ENCODE measurements at places on chromosomes 5 and 9. TPM values are rescaled to one million over a fixed set of nuclear protein-coding genes. Genes with fewer than 3 reads are reported as not detected.

Gene NDUFB6
- total RNA-seq, result 99.5 TPM

Gene ARHGEF28
- 26.6 TPM for total RNA-seq

Gene PTPRD
- total RNA-seq, result 1.1 TPM

Gene ZNF883
- total RNA-seq, result not detected

Gene KIF4B
- total RNA-seq, result not detected

Gene FOXD4
- not detected for total RNA-seq

- DNase-seq, result peak; percentile 16
These were observed 2.4 kb downstream of the MACIR start for GRCh38 chr5:103260951-103261350.

- no peak for DNase-seq
These were observed 122.8 kb downstream of the CAMK4 start for GRCh38 chr5:111347021-111347420.

- DNase-seq, result no peak
These were observed 16.2 kb upstream of the TPM2 start for GRCh38 chr9:35705836-35706430.

GRCh38 chr5:173201636-173202265 is 33.3 kb downstream of the NKX2-5 start:
- DNase-seq, result peak; percentile 59

GRCh38 chr5:121108725-121109124 is 644.6 kb downstream of the PRR16 start:
- DNase-seq, result peak; percentile 1

DNA sequence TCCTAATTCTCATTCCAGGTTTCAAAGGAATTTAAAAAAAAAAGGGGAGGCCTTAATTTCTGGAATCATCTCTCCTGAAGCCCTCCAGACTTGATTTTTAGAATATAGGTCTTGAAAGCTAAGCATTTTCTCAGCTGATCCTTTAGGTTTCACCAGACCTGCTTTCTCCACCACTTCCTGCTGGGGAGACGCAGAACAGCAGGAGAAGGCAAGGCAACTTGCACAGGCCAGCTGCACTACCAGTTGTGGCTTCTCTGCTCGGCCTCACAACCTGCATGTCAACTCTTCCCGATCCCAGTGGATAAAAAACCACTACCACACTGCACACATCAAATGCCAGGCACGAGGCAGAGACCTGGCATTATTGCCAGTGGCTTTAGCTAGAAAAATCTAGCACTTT is 119.8 kb downstream of the SIL1 start:
- no peak for DNase-seq

- DNase-seq, result no peak
These were observed 152.0 kb downstream of the GAPVD1 start for GRCh38 chr9:125413579-125413978.

DNA sequence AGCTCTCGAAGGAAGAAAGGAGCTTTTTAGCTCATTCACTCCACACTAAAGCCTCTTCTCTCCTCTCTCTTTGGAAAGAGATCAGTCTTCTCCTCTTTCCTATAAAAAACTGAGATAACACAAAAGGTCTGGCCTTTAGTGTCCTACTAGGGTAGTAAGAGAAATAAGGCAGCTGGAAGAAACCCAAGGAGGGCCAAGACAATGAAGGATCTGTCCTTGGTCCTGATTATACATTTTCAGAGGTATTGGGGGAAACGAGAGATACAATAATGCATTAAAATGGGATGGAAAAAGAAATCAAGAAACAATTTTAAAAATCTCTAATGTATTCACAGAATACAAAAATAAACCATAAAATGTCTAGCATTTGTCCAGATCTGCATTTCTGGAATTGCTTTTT is 184.0 kb downstream of the SLF1 start:
- no peak for DNase-seq

- DNase-seq, result no peak
These were observed 30.9 kb downstream of the CDO1 start for GRCh38 chr5:115785381-115786065.

DNA sequence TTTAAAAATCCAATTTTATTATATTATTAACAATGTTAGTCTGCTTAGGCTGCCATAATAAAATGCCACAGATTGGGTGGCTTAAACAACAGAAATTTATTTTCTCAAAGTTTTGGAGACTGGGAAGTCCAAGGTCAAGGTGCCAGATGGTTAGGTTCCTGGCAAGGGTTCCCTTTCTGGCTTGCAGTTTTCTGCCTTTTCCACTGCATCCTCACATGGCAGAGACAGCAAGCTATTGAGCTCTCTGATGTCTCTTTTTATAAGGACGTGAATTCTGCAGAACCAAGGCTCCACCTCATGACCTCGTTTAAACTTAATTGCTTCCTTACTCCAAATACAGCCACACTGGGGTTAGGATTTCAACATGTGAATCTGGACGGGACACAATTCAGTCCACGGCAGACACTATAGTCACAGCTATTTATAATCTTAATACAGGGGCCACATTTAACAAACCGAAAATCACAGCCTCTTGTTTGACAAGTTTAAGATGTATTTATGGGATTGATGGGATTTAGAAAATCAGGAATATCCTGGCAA is 174.9 kb upstream of the PUM3 start:
- DNase-seq, result no peak

DNA sequence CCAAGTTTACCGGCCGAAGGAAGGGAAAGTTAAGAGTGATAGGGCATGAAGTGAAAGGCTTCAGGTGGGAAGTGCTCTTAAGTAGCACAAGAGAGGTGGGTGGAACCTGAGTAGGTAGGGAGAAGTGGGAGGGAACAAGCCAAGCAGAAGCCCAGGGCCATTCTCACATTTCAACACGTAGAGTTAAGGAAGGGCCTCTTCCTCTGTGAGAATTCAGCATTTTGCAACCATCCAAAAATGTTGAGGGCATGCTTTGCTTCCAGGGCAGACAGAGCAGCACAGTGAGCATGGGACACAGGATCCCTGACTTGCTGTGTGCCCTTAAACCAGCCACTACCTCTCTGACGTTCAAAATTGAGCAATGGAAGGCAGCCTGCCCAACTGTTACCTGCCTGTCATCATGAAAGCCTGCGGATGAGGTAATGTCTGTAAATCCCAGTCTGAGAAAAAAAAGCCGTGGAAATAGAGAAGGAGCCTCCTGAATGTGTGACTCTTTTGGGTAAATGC is 3.3 kb downstream of the CYFIP2 start:
- DNase-seq, result no peak

GRCh38 chr5:135208903-135209721 is 175.1 kb upstream of the PITX1 start:
- peak; percentile 30 for DNase-seq

GRCh38 chr9:131010482-131011273 is 1.7 kb downstream of the LAMC3 start:
- DNase-seq, result no peak

DNA sequence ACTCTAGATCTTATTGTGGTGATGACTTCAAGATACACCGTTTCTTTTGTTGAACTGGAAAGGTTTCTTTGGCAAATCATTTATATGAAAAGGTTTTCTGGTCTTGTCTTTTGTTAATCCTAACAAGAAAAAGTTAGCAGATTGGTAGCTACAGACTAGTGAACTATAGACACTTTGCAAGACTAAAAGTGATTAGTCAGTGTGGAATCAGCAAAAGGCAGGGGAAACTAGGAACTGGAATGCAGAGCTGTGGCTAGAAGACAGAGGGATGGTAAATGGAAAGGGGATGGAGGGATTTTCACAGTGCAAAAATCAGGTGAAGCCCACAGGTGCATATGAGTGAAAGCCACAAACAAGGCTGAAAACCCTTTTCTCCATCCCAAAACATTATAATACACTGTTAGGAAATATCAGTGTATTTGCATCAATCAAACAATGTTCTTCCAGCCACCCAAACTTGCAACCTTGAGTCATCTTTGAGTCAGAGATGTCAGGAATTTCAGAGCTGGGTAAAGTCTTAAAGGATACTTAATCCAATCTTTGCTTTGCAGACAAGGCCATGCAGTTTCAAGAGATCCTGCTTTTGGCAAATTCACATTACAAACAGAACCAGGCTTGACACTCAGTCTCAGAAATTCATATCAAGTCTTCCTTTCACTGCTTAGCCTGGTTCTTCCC is 52.7 kb downstream of the PLK2 start:
- DNase-seq, result peak; percentile 69

- DNase-seq, result no peak
These were observed 128.4 kb downstream of the ANXA1 start for GRCh38 chr9:73280113-73280512.

DNA sequence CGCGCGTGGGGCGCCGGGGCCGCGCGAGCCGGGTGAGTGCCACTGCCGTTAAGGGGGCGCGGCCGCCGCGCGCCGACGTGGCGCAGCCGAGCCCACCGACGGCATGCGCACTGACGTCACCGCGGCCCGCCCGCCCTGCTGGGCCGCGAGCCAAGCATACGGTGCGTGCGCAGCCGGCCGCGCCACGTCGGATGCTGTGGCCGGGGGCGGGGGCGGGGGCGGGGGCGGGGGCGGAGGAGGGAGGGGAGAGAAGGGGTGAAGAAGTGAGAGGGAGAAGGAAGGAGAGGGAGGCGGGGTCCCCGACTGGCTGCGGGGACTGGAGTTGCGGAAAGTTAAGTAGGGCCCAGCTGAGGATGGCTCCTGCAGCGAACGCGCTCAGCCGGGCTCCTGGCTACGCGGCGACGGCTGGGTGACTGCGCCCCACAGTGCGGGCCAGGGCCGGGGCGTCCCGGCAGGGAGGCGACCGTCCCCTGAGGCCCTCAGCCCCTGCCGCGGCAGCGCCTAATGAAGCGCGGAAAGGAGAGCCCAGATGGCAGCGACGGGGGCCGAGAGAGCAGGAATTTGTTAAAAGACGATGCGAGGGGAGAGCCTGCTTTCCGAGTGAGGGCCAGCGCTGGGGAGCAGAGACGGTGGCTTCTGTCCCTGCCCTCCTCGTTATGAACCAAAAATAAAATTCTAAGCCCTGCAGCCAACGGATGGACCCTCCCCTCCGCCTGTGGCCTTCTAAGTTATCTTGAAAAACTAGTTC is at the start of gene DAP:
TSS of gene DAP (minus strand) at position 50 of the 748 bp plus-strand sequence. CDS start 166 bp downstream, outside the sequence.
- DNase-seq, result peak; percentile 78

DNA sequence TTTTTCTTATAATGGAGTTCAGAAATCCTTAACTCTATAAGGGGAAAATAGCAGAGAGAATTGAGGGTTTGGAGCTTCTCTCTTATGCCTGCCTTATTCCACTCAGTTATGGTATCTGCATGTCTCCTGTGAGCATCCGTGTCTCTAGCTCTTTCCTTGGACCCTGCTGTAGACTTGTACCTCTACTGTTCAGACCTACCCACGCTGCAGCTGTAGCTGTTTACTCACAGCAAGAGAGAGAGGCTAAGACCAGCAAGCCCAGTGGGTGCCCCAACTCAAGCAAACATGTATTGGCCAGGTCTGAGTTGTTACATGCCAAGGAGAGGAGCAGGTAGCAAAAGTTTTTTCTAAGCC is 7.1 kb upstream of the PCSK1 start:
- no peak for DNase-seq

DNA sequence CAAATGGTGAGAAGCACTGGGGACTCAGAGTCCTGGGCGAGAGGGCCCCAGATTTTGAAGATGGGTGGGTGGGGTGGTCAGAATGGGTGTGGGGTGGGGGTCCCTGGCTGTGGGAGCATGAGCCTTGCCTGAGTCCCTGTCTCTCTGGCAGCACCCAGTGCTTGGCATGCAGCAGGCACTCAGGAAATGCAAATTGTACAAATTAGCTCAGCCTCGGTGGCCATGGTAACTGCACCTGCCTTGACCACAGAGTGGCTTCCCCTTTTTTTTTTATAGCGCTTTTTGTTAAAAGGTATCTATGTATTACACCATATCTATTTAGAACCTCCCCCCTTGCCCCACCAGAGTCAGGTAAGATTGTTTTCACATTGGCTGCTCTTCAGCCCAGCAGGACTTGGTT is 19.2 kb upstream of the PITX1 start:
- DNase-seq, result no peak

GRCh38 chr5:73709536-73710129 is 83.6 kb downstream of the ARHGEF28 start:
- peak; percentile 38 for DNase-seq

- no peak for DNase-seq
These were observed 2.5 kb downstream of the PTPDC1 start for GRCh38 chr9:94086486-94087345.

DNA sequence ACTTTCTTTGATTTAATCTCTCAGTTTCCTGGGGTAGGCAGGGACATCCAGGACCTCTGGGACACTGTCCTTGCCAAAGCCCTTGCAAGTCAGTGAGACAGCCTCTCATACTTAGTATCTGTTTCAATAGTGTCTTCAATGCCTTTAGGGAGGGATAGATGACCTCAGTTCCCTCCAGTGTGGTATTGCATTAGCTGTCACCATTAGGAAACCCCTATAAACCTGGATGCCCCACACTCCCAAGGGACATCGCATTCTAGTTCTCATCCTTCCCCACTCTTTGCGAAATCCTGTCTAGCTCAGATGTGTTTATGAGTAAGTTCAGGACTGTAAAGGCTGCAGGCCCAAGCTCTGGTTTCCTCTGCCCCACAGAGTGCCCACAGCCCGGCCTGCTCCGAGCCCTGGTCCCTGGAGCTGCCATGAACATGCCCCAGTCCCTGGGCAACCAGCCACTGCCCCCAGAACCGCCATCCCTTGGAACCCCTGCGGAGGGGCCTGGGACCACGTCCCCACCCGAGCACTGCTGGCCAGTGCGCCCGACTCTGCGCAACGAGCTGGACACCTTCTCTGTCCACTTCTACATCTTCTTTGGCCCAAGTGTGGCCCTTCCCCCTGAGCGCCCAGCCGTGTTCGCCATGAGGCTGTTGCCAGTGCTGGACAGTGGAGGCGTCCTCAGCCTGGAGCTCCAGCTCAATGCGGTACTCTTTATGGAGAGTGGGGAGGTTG is 13.2 kb downstream of the TMEM8B start:
- no peak for DNase-seq

DNA sequence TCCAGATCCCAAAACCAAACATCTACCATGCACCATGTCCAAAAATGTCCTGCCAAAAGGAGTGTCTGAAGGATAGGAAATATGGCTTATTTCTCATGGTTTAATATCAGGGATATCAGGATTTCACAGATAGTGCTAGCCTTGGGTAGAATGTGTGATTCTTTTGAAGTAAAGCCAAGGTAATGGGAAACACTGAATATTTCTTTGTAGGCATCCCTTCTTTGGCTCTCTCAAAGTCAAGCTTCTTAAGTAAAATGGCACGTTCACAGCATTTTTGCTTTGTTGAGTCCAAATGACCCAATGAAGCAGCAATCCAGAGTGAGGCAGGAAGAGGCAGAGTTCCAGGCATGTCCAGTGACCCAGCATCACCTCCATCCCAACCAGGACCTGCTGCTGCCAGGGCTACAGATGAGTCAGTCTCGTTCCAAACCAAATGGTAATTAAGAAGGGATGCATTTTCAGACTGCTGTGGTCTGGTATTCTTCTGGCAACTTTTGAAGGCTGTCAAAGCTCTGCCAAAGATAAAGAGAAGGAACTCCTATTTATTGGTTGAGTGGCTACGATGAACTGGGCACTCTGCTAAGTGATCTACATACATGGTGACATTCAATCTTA is 678.8 kb upstream of the KLF4 start:
- DNase-seq, result no peak
